Erythroblast (primary cell): ENCODE measurements at places on chromosomes 11 and 22.

DNA sequence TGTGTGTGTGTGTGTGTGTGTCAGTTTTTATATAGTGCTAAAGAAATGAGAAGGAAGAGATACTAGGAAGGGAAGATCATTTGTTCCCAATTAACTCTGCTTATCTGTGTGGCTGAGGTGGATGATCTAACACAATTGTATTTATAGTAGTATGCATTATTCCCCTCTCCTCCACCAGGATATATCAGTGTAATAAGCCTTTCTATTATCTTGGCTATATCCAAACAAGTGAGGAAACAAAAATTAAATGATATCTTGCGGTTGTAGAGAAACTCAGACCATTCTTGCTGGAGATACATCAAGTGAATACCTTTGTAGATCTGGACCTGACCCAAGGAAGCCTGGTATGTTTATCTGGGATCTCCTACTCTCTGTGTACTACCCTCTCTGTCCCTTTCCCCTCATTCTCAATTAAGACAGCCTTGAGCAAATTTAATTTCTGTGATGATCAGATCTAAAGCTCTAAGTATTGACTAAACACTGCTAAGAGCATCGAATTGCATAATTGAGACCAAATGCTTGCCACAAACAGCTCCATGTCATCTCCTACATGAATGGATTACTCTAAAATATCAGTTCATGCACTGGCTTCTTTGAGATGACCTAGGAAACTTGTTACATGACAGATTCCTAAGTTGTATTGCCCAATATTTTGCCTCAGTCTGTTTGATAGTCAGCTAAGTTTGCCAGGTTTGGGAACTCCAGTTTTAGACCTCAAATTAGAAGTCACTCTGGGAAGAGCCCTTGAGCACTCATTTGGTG is 185.3 kb upstream of the CTSC start:
- no peak for DNase-seq

GRCh38 chr11:5300251-5300650 is 1.5 kb downstream of the OR51B4 start:
- DNase-seq = no peak

DNA sequence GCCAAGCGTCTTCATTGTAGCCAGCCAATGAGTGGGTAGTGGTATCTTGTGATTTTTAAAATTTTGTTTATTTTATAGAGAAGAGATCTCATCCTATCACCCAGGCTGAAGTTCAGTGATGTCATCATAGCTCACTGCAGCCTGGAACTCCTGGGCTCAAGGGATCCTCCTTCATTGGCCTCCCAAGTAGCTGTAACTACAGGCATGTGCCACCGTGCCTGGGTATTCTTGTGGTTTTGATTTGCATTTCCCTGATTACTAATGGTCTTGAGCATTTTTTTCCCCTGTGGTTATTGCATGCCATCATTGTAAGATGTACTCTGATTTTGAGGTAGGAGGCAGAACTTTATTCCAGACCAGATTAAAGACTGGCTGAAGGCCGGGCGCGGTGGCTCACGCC is 2.4 kb upstream of the DENND6B start:
- DNase-seq = no peak

- peak; percentile 30 for DNase-seq
These were observed 39.7 kb downstream of the ME3 start for GRCh38 chr11:86632499-86633269.

GRCh38 chr11:45658292-45658991 is 7.0 kb downstream of the CHST1 start:
- DNase-seq = no peak

DNA sequence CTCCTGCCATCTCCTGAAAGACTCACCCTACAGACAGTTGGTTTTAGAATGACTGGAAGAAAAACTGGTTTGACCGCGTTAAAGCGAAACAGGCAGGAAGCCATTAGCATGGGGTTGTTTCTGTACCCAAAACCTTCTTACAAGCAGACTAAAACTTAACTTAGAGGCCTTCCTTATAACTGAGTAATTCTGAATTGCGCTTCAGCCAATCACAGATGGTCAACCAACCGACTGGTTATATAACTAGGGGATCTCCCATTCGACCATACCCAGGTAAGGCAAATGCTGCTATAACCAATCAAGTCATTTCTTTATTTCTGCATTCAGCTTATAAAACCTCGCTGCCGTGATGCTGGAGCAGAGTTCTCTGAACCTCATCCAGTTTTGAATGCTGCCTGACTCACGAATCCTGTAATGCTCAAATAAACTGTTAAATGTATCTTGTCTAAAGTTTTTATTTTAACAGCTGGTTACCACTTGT is 87.8 kb upstream of the DRD2 start:
- no peak for DNase-seq

GRCh38 chr11:125777309-125777708 is 1.3 kb downstream of the PATE2 start:
- no peak for DNase-seq

- DNase-seq = no peak
These were observed 77.6 kb downstream of the MYO7A start for GRCh38 chr11:77205467-77206263.

DNA sequence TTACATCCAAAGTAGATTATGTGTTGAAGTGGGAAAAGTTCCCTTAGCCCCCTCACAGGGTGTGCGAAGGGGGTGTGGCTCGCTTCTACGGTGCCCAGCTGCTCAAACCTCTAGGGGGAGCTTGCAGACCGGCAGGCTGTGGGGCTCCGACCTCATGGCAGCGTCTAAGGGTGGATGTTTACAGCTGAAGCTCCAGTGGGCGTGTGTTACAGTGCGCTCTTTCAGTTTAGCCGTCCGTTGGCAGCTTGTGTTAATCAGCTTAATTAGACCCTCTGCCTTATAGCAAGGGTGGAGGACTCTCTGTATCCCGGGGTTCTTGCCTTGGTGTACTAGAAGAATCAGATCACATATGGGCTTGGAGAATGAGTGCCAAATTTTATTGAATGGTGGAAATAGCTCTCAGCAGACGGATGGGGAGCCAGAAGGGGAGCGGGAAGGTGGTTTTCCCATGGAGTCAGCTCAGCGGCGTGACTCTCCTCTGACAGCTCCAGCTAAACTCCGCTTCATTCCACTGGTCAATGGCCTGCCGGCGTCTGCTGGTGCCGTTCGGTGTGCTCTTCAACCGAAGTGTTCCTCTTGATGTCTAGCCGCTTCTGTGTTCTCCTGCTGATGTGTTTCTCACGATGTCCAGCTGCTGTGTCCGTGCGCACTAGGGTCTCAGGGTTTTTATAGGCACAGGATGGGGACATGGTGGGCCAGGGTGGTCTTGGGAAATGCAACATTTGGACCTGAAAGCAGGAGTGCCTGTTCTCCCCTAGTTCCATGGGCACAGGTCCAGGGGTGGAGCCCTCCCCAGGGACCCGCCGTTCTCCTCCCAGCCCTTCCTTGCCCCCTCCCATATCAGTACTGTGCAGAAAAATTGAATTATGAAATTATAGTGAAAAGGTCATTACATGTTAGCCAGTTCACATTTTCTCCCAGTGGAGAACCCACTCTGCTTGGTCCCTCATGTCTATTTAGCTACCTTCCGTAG is 28.6 kb upstream of the OR10G7 start:
- peak; percentile 93 for DNase-seq

DNA sequence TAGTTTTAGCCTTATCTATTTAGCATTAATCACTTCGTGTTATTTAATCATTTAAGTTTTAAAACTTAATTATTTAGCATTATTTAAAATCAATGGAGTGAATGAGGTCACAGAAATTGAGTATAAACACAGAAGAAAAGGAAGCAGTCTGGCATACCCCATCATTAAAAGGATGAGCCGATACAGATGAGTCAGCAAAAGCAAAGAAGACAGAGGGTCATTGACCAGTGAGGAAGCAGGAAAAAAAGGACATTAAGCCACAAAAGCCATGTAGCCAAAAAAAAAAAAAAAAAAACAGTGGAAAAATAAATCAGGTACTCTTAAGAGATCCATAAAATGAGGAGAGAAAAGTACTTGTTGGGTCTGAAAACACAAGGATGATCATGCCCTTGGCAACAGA is 71.5 kb downstream of the TYR start:
- DNase-seq = no peak

DNA sequence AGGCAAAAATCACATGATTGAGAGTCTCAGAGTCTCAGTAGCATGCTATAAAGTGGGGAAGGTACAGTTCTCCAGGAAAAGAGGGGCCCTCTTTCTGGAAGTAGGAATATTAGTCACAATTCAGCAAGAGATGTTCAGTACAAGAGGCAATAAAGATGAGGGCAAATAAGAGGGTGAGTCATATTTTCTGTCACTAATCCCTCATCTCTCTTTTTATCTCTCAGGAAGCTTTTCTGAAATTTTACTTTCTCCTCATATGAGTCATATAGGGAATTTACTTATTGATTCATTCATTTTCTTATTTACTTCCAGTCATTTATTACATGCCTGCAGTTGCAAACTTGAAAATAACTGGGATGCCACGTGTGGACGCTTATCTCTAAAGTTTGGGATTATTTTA is 3.4 kb upstream of the NXPE1 start:
- no peak for DNase-seq
